ENCODE measurements at places on chromosomes 3 and 15.

- no peak for DNase-seq
Measured at GRCh38 chr3:161560008-161560637, 63.5 kb downstream of the OTOL1 start.

GRCh38 chr3:177361081-177361938 is 164.0 kb upstream of the TBL1XR1 start:
- DNase-seq: no peak

GRCh38 chr3:129625072-129625874 is 18.8 kb upstream of the PLXND1 start:
- DNase-seq: no peak

GRCh38 chr15:25184356-25185155 is 229.8 kb downstream of the SNRPN start:
- DNase-seq: no peak

DNA sequence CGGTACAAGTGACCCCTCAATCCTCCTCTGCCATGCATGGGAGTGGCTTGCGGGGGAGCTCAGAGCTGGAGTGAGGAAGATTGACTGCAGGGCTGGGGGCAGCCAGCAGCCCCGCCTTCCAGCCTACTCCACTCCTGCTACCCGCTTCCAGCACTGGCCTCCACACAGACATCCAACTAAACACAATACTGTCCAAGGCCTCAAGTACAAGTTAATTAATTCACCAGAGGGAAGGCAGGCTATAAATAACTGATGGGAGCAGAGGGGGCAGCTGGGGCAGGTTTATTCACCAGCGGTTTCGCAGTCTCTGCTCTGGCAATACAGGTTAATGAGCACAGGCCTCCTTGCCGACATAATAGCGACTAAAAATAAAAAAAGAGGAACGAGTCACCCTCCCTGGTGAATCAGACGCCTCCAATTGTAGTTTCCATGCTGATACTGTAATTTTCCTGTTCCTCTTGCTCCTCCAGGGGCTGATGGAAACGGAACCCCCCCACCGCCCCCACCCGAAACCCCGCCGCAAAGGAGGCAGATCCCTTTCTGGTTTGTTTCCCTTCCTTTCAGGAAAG is 166.4 kb upstream of the TLE3 start:
- DNase-seq: peak; percentile 48

Measured in DMS79 treated with DMSO at 0.1 percent for 48 hours (cell line).